ENCODE measurements at places on chromosomes 4 and X.

- DNase-seq, result no peak
Observed at GRCh38 chr4:2434420-2434819, 15.7 kb downstream of the CFAP99 start.

- no peak for DNase-seq
Observed at GRCh38 chr4:81093720-81094401, 63.4 kb downstream of the BMP3 start.

DNA sequence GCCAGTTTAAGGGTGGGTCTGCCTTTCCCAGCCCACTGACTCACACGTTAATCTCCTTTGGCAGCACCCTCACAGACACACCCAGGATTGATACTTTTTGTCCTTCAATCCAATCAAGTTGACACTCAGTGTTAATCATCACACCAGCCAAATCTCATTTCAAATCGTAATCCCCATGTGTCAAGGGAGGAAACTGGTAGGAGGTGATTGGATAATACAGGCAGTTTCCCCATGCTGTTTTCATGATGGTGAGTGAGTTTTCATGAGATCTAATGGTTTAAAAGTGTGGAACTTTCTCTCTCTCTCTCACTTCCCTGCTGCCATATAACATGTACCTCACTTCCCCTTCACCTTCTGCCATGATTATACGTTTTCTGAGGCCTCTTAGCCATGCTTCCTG is 647.2 kb upstream of the FRG1 start:
- no peak for DNase-seq

DNA sequence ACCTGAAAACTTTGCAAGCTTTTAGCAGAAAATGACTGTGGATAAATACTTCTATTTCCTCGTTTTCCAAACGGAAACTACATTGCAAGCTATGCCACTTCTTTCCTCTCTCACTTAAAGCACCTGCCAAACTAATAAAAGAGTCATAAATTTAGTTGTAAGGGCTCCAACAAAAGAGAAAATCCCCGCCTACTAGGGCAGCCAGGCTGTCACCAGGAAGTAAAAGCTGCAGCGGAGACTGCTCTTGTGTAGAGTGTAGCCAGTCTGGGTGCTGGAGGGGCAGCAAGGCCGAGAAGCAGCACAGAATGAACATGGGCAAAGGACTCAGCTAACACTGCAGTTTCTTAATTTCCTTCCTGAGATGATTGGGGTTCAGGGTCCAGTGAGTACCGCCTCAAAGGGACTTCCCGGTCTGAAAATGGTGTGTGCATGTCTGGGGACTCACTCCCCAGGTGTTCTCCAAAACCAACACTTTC is 89.3 kb upstream of the MAML3 start:
- peak; percentile 17 for DNase-seq

DNA sequence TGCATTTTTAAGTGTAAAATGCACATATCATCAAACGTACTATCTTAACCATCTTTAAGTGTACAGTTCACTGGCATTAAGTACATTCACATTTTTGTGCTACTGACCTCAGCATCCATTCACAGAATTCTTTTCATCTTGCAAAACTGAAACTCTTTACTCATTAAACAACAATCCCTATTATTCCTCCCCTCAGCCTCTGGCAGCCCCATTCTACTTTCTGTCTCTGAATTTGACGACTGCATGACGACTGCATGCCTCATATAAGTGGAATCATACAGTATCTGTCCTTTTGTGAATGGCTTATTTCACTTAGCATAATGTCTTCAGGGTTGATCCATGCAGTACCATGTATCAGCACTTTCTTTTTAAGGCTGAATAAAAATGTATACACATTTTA is 38.7 kb downstream of the CNKSR2 start:
- DNase-seq, result no peak

- DNase-seq, result no peak
Observed at GRCh38 chr4:42480717-42481116, 83.4 kb downstream of the SHISA3 start.

DNA sequence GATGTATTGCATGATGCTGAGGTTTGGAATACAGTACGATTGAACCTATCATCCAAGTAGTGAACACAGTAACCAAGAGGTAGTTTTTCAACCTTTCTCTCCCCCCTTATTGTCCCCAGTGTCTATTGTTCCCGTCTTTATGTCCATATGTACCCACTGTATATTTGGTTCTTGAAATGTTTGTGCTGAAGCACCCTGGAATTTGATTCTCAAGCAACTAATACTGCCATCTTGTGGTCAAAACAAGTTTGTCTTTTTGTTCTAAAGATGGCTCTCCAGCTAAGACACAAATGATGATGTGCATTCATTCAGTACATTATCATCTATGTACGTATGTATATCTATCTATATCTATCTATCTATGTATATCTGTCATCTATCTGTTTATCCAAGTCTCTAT is 33.5 kb upstream of the DCX start:
- no peak for DNase-seq

GRCh38 chr4:41870035-41870434 is 65.2 kb upstream of the TMEM33 start:
- DNase-seq, result no peak

GRCh38 chrX:30572004-30572403 is 5.6 kb downstream of the TASL start:
- no peak for DNase-seq

DNA sequence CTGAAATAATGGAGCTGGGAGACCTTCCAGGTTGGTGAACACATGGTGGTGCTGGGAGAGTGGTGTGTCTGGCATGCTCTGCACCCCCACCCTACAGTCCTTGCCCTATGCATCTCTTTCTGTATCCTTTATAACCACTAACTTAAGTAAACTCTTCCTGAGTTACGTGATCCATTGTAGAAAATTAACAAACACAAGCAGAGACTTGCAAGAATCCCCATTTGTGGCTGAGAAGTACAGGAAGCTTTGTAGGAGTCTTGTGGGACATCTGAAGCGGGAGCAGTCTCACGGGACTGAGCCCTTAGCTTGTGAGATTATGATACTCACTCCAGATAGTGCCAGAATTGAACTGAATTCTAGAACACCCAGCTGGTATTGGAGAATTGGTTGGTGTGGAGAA is 14.3 kb upstream of the FAM13A start:
- no peak for DNase-seq

DNA sequence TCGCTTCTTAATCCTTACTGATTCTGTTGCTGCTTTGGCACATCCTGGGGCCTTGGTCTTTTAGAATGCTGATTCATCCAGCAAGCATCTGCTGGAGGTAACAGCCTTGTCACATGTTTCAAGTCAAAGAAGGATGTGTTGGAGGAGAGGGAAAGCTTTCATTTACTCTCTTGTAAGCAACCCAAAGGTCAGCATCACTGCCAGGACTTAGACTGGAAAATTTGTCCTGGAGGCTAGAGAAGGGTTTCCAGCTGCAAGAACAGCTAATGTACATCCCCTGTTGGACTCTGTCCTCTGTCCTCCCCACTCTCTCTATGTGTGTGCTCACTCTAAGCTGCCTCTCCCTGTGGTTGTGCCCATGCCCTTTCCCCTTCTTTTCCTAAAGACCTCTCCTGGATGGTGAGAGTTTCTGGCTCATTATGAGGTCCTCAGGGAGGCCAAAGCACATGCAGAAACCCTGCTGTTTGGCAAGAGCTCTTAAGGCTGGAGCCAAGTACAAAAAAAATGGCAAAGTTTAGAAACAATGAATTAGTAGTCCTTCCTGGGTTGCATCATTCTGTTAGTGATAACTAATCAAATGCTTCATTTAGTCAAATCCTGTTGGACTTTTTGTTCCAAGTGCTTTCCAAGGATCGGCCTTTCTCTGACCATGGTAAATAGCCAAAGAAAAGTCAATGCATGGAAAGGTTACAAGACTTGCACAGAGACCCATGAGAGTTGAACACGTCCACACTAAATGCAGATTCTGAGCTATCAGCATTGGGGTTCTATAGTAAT is 13.4 kb upstream of the SRPX start:
- DNase-seq, result no peak

DNA sequence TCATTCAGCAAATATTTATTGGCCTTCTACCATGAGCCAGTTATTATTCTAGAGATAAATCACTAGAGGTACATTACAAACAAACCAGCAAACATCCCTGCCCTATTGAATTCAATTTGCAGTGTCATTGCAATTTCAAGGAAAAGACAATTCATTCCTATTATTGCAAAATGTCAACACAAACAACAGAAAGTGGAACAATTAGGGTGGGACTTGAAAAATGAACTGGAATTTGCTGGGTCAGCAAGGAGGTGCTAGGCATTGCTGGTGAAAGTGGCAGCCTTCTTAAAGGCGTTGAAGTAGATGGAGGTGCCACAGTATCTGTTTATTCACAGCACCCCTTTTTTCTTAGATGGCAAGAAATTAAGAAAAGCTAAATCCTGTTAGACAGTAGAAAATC is 224.0 kb upstream of the BMP3 start:
- no peak for DNase-seq

DNA sequence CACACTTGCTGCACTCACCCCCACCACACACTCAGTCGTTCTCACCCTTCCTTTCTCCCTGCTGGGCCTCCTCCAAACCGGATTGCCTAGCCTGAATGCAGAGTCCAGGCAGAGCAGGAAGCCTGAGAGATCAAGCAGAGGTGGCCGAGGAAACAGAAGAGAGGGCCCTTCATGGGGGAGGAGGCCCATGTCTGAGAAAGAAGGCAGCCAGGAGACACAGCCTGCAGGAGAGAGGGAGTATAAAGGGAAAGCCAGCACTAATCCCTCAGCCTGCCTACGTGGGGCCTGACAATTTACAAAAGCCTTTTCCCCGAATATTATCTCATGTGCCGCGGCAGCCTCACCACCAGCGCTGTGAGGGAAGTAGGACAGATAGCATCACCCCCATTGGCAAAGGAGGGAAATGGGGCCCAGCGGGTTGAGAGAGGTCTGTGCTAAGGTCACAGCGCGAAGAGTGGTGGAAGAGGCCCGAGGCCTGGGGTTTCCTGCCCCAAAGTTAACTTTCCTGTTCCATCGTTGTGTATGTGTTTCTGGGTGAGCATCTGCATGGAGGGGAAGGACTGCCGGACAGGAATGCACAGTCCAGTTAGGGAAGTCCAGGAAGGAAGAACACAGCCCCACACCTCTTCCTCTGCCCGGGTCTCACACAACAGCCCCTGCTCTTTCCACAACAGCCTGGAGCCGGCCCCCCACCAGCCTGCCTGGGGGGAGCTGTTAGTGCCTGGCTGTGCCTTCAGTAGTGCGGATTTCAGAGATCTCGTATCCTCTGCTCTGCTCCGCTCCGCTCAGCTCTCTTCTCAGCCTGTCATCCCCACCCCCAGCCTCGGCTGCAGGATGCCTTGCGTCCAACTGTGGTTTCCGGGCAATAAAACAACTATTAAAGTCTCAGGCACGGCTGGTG is 50.9 kb upstream of the BCOR start:
- DNase-seq, result no peak

GRCh38 chr4:112302320-112303274 is 5.4 kb downstream of the ALPK1 start:
- DNase-seq, result no peak

- no peak for DNase-seq
Observed at GRCh38 chrX:53940180-53940579, 104.1 kb downstream of the PHF8 start.

GRCh38 chr4:107278791-107279483 is 242.8 kb upstream of the DKK2 start:
- DNase-seq, result no peak

DNA sequence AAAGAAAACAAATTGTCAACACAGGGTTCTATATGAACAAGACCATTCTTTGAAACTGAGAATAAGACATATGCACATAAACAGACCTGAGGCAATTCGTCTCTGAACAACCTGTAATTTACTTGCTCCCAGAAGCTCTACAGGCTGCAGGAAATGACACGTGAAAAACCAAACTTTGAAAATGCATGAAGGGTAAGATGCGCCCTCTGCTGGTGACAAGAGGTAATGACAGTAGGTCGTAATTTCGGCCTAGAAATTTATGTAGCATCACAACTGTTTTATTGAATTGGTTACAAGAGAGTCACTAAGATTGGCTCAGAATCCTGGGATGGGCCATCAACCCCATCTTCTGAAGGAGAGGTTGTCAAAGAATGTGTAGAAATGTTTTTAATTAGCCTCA is 276.5 kb downstream of the PPP4R3C start:
- no peak for DNase-seq

- DNase-seq, result no peak
Observed at GRCh38 chr4:67687636-67688035, 13.3 kb downstream of the UBA6 start.

DNA sequence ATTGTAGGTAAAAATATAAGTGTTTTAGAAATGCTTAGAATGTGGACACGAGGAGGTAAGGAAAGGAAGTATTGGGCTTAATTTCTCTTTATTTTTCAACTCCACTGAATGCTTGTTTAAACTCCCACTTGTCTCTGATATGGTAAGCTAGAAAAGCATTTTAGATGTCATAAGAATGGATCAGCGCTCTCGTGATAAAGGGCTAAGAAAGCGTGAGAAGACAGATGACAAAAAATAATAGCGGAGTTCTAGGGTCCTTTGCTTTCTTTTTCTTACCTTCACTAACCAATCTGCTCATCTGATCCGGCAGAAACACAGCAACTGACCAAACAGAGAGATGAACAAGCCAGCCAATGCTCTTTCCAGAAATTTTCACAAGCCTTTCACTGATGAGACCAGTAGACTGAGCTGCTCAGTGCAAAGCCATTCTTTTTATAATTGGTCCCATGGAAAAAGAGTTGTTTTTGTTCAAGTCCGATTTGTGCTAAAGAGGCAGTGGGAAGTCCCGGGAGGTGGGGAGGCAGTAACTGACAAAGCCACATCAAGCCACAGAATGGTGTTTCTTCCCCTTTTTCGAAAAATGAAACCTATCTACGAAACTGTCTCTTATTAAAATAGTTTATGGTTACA is at the start of gene TASL:
TASL (minus strand) TSS at position 405 of the 630 bp plus-strand sequence. CDS start 17,411 bp downstream, outside the sequence.
- peak; percentile 6 for DNase-seq

- DNase-seq, result no peak
Observed at GRCh38 chr4:142274137-142274536, 572.0 kb downstream of the INPP4B start.

DNA sequence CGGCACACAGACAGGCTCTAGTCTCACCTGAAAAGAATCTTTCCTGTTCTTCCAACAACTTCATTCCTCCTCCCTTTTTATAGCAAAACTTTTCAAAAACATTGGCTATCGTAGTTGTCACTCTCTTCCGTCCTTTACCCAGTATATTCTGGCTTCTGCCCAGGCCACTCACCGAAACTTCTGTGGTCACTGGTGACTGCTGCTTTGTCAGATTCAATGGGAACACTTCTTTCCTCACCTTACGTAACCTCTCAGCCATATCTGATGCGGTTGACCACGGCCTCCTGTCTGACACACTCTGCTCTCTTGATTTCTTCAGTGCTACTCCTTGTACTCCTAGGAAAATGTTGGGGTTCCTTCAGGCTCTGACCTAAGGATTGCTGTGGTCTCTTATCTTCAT is 9.2 kb upstream of the RNF150 start:
- DNase-seq, result no peak

- peak; percentile 20 for DNase-seq
Observed at GRCh38 chrX:72245461-72246089, 6.7 kb upstream of the ERCC6L start.

GRCh38 chrX:18920079-18920478 is 63.8 kb downstream of the PHKA2 start:
- DNase-seq, result no peak

GRCh38 chr4:21792736-21793135 is 155.8 kb downstream of the KCNIP4 start:
- no peak for DNase-seq

- no peak for DNase-seq
Observed at GRCh38 chr4:27790911-27791310, 930.3 kb downstream of the STIM2 start.

GRCh38 chrX:10519761-10520160 is 100.6 kb downstream of the MID1 start:
- DNase-seq, result no peak
